HepG2 (cell line): ENCODE measurements at places on chromosomes 12 and 14.

DNA sequence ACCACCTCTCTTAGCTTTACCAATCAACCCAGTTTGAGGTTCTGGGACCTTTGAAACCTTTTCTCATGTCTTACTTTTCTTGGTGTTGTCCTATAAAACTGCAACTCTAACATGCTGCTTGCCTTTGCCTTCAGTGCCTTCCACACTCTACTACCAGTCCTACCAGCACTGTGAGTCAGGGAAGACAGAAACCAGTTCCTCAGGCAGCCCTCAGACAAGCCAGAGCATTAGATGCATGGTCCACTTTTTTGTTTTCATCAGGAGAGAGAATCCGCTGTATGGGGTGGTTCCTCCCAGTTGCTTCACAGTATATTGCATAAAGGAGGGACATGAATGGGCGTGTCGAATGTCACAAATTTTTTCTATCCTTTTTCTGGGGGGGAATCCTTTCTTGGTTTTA lies 17.3 kb upstream of the KLRB1 start:
- no peak for DNase-seq

DNA sequence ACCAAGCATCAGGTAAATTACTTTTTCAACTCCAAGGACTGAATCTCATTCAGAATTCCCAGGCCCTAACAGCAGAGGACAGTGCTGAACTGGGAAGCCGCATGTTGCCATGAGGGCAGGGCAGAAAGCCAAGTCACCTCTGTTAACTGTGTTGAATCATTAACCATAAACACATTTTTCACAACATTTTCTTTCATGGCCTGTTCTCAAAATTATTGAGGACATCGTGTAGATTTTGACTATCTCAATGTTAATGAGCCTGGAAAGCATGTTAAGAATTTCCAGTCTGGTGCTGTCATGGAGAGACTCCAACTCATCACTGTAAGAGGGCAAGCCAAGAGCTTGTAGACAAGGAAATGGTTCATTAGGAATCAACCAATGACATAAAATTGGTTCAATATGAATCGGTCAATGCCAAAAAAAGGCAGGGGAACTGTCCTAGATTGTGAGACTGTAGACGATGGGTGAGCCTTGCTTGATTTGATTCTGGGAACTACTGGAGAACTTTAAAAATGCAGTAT lies 33.7 kb downstream of the CPM start:
- peak; percentile 46 for DNase-seq

DNA sequence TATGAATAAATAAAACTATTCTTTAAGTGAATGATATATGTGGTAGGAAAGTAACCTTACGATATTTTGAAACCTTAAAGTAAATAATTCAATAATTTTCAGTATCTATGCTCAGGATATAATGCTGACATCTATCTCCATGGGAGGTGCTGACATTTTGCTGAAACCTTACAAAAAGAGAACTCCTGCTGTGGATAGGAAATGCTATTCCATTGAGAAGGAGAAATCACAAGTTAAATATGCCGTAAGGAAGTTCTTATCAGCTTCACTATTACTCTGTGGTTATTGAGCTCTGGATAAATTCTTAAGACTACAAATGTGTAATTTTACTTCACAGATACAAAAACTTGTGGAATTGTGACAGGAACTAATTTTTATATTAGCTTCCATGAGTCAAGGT lies 722.1 kb downstream of the TMTC2 start:
- no peak for DNase-seq

- no peak for DNase-seq
Measured at GRCh38 chr14:92997343-92998061, 74.6 kb downstream of the CHGA start.

GRCh38 chr14:72876710-72877063 lies 17.2 kb downstream of the DPF3 start:
- no peak for DNase-seq

GRCh38 chr12:8916154-8916553 lies 1.8 kb downstream of the PHC1 start:
- DNase-seq: no peak

- no peak for DNase-seq
Measured at GRCh38 chr12:1723721-1724120, 32.9 kb downstream of the ADIPOR2 start.

- DNase-seq: peak; percentile 20
Measured at GRCh38 chr14:90848944-90849731, 32.9 kb upstream of the TTC7B start.

- DNase-seq: no peak
Measured at GRCh38 chr12:52155048-52155868, 36.6 kb downstream of the KRT80 start.

- no peak for DNase-seq
Measured at GRCh38 chr14:70776197-70776596, 33.1 kb downstream of the MAP3K9 start.

DNA sequence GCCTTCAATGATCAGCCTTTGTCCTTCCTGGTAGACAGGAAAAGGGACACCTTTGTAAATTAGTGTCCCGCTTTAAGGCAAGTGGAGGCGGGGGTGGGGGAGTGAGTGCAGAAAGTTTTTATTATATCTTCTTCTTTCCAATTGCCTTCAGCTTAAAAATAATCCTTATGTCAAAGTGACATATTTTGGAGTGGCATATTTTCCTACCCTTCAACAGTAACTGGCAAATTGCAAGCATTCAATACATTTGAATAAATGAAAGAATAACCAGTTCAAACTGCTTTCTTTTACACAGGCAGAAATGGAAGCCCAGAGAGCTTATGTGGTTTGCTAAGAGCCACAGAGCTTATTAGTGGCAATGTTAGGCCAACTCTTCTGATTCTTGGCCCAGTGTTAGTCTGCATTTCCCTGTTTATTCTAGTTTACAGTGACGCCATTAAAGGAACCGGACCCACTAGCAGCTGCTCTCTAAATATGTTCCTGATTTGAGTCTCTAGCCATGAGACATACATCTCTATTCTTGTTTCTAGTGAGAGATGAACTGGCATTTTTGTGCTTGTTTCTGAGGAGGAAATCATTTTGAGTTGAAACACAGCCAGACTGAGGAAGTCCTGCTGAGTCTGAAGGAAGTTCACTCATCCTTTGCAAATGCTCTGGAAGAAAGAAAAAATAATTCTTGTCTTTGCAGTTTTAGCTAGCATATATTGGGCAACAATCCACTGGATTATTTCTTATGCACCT lies 468.7 kb downstream of the NOVA1 start:
- DNase-seq: no peak

- peak; percentile 40 for DNase-seq
Measured at GRCh38 chr14:100278702-100279101, 27.5 kb downstream of the SLC25A29 start.

- DNase-seq: no peak
Measured at GRCh38 chr12:130788515-130788914, 50.5 kb downstream of the STX2 start.

GRCh38 chr14:104766256-104766862 lies 13.4 kb downstream of the SIVA1 start:
- no peak for DNase-seq

DNA sequence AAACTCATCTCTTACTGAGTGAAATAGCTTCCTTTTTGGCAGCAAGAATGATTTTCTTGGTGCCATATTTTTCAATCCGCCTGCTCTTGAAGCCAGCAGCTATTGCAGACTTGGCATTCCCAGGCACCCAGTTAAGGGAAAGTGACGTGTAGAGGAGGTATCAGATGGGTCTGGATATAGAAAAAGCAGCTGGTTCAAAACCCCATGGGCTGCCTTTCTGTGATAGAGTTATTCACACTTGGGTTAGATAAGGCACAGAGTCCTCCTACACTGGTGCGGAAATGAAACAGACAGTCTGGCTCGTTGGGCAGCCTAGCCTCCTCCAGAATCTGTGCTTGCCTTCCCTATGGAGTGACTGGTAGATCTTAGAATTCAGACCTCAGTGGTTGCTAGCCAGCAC lies 62.2 kb downstream of the PTPN11 start:
- no peak for DNase-seq
